Activated naive CD4-positive, alpha-beta T cell treated with anti-CD3 and anti-CD28 coated beads for 36 hours (primary cell): ENCODE measurements at places on chromosomes 4 and X. TPM values are rescaled to one million over a fixed set of nuclear protein-coding genes. Genes with fewer than 3 reads are reported as not detected.
A peak's percentile ranks its signal among the peaks of the same experiment; 100 is the strongest.

The CCDC149 gene
- not detected for total RNA-seq

The UGT8 gene
- not detected for total RNA-seq

The GJB1 gene
- not detected for total RNA-seq

The PPP1R2C gene
- not detected for total RNA-seq

The GAB3 gene
- 1.4 TPM for total RNA-seq

The NAT8L gene
- 0.32 TPM for total RNA-seq

The ABCD1 gene
- 3.4 TPM for total RNA-seq

The CRMP1 gene
- total RNA-seq, result not detected

The SSX2B gene
- not detected for total RNA-seq

DNA sequence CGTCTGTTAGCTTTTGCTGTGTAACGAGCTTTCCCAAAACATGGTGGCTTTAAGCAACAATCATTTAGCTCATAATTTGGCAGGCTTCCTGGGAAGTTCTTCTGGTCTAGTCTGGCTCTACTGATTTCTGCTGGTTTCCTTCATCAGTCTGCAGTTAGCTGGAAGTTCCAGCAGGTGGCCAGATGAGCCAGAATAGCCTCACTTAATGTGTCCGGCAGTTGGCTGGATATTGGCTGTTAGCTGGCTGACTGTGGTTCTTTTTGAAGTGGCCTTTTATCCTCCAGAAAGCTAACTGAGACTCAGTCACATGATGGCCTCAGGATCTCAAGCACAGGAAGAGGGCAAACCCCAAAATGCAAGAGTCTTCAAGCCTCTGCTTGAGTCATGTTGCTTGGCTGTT is 34.9 kb downstream of the FTHL17 start:
- DNase-seq, result peak; percentile 8
- H3K27me3 ChIP-seq, result no peaks in the 10 kb centered on the region
- H3K36me3 ChIP-seq, result no peaks in the 10 kb centered on the region

DNA sequence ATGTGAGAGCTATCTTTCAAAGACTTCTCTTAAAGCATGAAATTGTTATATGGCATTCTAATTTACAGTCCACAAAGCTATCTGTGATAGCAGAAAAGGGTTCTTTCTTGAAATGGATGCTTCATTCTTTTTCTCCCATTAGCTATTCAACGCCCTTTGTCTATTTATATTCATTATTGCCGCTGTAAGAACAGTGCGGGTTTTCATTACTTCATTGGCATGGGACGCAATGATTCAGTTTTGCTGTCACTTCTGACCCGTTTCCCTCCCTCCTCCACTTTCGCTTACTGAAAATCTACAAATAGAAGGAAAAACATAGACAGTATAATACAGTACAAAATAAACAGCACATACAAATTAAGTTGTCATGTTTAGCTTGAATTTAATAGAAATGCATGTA is 394.6 kb downstream of the PCDH7 start:
- no peaks in the 10 kb centered on the region for H3K27me3 ChIP-seq
- H3K4me1 ChIP-seq, result no peaks in the 10 kb centered on the region
- no peaks in the 10 kb centered on the region for H3K36me3 ChIP-seq
- H3K27ac ChIP-seq, result no peak overlapping the region
- H3K4me3 ChIP-seq, result no peak overlapping the region

DNA sequence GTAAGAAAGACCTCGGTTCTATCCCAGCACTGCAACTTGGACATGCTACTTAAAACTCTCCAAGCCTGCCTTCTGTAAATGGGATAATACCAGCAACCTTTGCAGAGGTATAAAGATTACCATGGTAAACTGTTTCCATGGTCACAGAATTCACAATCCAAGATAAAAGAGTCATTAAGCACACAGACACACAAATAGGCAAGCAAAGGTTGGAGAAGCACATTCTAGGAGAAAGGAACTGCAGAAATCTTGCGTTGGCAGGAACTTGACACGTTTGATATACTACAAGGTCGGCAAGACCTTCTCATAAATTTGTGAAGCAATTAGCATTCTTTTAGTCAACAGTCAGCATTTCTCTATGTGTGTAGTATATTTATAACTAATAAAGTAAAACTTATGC is 12.3 kb upstream of the CHRNA9 start:
- H3K4me1 ChIP-seq, result peaks cover 32% of the 10 kb centered on the region
- H3K4me3 ChIP-seq, result no peak overlapping the region
- H3K36me3 ChIP-seq, result no peaks in the 10 kb centered on the region
- H3K27ac ChIP-seq, result no peak overlapping the region
- no peaks in the 10 kb centered on the region for H3K27me3 ChIP-seq

- no peaks in the 10 kb centered on the region for H3K36me3 ChIP-seq
- no peak for DNase-seq
- H3K27me3 ChIP-seq, result no peaks in the 10 kb centered on the region
- no peaks in the 10 kb centered on the region for H3K4me1 ChIP-seq
- no peak overlapping the region for H3K4me3 ChIP-seq
Measured at GRCh38 chr4:43485196-43485595, 592.7 kb downstream of the GRXCR1 start.

DNA sequence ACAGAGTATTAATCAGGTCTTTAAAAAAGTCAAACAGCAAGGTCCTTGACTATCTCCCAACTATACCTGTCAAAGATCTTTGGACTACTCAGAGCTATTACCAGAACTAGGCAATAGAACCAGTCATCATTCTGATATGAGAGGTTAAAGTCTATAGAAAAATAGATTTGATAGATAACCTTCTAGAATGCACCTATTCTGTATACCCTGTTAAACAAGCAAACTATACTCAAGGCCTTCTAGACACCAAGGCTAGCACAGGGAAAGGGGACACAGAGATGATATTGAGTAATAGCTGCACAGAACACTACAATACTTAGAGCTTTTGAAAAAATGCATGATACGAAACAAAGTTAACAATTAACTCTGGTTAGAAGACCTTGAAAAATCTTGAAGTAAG is 149.5 kb downstream of the NR3C2 start:
- H3K27ac ChIP-seq, result no peak overlapping the region
- no peak for DNase-seq
- no peaks in the 10 kb centered on the region for H3K36me3 ChIP-seq
- H3K4me1 ChIP-seq, result peaks cover 38% of the 10 kb centered on the region
- no peaks in the 10 kb centered on the region for H3K27me3 ChIP-seq

- H3K4me1 ChIP-seq, result no peaks in the 10 kb centered on the region
- no peak overlapping the region for H3K27ac ChIP-seq
- no peaks in the 10 kb centered on the region for H3K36me3 ChIP-seq
- no peaks in the 10 kb centered on the region for H3K27me3 ChIP-seq
- no peak for DNase-seq
Measured at GRCh38 chr4:110914791-110915190, 291.9 kb upstream of the PITX2 start.

DNA sequence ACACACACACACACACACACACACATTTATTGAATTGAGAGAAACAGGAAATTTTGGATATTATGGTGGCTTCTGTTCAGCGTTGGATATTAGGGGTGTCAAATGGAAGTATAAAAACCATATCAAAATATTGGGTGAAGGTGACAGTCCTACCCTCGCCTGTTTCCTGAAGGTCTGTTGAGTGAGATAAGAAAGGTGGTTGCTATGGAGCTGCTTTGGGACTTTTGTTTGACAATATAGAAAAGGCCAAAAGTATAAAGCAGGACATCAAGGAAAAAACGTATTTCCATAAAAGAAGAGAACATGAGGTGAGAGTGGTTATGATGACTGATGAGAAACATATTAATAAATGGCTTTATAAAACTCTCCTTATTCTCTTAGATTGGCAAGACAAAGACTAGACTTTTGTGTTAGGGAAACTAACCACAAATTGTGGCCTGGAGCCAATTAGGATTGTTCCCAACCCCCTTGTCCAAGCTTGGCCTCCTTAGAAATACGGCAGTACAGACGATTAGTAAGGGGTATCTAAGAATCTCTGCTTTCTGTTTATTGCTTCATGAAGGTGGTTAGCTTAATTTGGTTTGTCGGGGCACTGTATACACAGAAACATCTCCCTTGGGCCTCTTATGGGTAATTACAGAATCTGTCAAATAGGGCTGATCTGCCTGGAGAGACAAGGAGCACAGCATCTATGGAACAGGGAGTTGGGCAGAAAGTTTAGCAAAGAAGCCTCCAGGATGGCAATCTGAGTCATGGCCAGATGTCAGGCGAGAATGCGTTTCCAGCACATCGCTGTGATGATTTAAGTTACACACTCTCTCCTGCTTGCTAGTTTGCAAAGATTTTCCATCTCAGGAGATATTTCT is 198.0 kb downstream of the CBR4 start:
- H3K36me3 ChIP-seq, result no peaks in the 10 kb centered on the region
- H3K4me3 ChIP-seq, result no peak overlapping the region
- DNase-seq, result no peak
- peaks cover 6% of the 10 kb centered on the region for H3K4me1 ChIP-seq
- H3K27ac ChIP-seq, result no peak overlapping the region
- peaks cover 34% of the 10 kb centered on the region for H3K27me3 ChIP-seq

- no peak overlapping the region for H3K27ac ChIP-seq
- H3K4me3 ChIP-seq, result no peak overlapping the region
- H3K4me1 ChIP-seq, result no peaks in the 10 kb centered on the region
Measured at GRCh38 chr4:85420831-85421230, 54.1 kb upstream of the ARHGAP24 start.

DNA sequence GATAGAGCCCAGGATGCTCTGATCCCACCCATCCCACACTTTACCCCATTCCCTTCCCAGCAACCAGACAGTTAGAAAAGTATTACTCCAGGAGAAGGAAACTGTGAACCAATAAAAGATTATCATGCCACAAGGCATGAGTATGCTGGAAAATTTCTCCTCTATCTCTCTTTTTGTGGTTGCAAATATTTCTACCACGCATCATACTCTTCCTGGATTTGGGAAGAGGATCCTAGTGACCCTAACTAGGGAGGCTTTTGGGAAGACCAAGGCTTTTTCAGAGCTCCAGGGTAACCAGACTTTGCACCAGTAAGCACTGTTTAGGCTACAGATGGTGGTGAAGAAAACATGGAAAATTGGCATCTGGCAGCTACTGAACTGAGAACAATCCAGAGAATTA is 257.6 kb upstream of the CLNK start:
- H3K27me3 ChIP-seq, result peaks cover 4% of the 10 kb centered on the region
- DNase-seq, result no peak
- no peaks in the 10 kb centered on the region for H3K36me3 ChIP-seq
- H3K4me1 ChIP-seq, result no peaks in the 10 kb centered on the region
- H3K27ac ChIP-seq, result no peak overlapping the region
- H3K4me3 ChIP-seq, result no peak overlapping the region

GRCh38 chr4:36348403-36348938 is 67.1 kb downstream of the DTHD1 start:
- no peak overlapping the region for H3K4me3 ChIP-seq
- peaks cover 15% of the 10 kb centered on the region for H3K4me1 ChIP-seq
- DNase-seq, result peak; percentile 74
- H3K27ac ChIP-seq, result peak overlapping the region; percentile 70

GRCh38 chrX:150513544-150513943 is 54.9 kb upstream of the MTM1 start:
- no peaks in the 10 kb centered on the region for H3K27me3 ChIP-seq
- DNase-seq, result no peak
- no peak overlapping the region for H3K4me3 ChIP-seq
- no peaks in the 10 kb centered on the region for H3K4me1 ChIP-seq
- no peak overlapping the region for H3K27ac ChIP-seq
- H3K36me3 ChIP-seq, result no peaks in the 10 kb centered on the region

DNA sequence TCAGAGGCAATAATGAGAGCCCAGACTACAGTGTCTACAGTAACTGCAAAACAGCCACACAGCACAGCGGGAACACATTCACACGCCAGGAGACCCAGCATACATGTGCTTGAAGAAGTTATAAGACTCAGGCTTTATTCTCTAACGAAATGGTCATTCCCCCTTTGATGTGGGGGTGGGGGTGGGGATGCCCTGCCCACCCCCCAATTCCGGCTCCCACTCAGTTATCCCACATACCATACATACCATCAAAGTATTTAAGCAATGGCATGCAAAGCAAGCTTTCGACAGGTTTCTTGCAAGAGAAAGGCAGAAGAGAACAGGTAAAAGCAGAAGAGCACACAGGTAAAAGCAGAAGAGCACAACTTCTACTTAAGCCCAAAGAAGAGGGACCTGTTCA is 3.6 kb downstream of the MECP2 start:
- H3K36me3 ChIP-seq, result peaks cover 11% of the 10 kb centered on the region
- peaks cover 62% of the 10 kb centered on the region for H3K4me1 ChIP-seq
- DNase-seq, result no peak

- no peak overlapping the region for H3K27ac ChIP-seq
- H3K36me3 ChIP-seq, result no peaks in the 10 kb centered on the region
- H3K27me3 ChIP-seq, result no peaks in the 10 kb centered on the region
- DNase-seq, result no peak
- no peaks in the 10 kb centered on the region for H3K4me1 ChIP-seq
Measured at GRCh38 chrX:51975811-51976210, 82.4 kb downstream of the MAGED1 start.

DNA sequence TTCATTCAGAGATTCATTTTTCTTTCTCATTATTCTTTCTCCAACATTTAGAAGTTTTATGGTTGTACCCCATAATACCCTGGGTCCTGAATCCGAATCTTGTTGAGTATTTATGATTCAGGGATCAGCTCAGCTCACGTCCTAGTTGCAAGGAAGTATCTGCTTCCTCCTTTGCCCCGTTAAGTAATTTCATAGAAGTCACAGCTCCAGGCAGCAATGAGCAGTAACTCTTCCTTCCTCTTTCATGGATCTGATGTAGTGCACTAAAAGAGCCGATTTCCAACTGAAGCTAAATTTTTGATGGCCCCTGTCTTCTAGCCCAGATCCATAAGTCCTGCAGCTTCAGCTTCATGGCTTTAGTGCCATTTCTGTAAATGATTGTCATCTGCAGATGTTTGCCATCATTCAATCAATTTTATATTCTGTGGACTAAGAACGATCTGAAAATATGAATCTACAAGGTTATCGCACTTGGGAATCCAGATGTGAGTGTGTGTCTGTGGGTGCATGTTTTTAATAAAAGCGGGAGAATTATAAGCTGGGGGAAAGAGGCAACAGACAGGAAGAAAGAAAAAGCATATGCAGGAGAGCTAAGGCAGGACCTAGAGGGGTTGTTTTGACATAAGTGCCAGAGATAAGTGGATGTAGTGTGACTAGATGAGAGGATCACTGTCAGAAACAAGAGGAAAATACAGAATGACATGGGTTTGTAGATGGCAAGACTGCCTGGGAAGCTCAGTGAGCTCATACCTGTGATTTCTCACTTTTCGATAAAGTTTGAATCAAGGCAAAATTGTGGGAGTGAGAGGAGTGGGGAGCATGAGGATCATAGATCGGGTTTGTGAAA is 17.5 kb downstream of the VEGFD start:
- no peaks in the 10 kb centered on the region for H3K4me1 ChIP-seq
- no peaks in the 10 kb centered on the region for H3K36me3 ChIP-seq
- no peak for DNase-seq
- H3K27ac ChIP-seq, result no peak overlapping the region
- H3K27me3 ChIP-seq, result peaks cover 9% of the 10 kb centered on the region

- no peak overlapping the region for H3K27ac ChIP-seq
- peaks cover 17% of the 10 kb centered on the region for H3K4me1 ChIP-seq
- H3K4me3 ChIP-seq, result no peak overlapping the region
- DNase-seq, result no peak
- H3K36me3 ChIP-seq, result no peaks in the 10 kb centered on the region
Measured at GRCh38 chr4:23290656-23291055, 597.9 kb downstream of the GBA3 start.
